ENCODE measurements at places on chromosomes 11 and 22. TPM values are rescaled to one million over a fixed set of nuclear protein-coding genes. Genes with fewer than 3 reads are reported as not detected.
A peak's percentile ranks its signal among the peaks of the same experiment; 100 is the strongest.

- DNase-seq: peak; percentile 40
Measured at GRCh38 chr11:117096201-117096991, 1.8 kb downstream of the SIK3 start.

GRCh38 chr11:83693306-83693992, 407.3 kb upstream of the CCDC90B start:
- DNase-seq: no peak

Gene MMP8
- not detected for polyA plus RNA-seq

GRCh38 chr11:118167253-118167652, 9.2 kb downstream of the SCN2B start:
- DNase-seq: no peak

Gene LRRC56
- polyA plus RNA-seq: 0.72 TPM

Gene RAPSN
- not detected for polyA plus RNA-seq

Gene WNT7B
- not detected for polyA plus RNA-seq

Gene PRAME
- not detected for polyA plus RNA-seq

GRCh38 chr22:39872548-39872947, 21.0 kb downstream of the ENTHD1 start:
- DNase-seq: no peak

DNA sequence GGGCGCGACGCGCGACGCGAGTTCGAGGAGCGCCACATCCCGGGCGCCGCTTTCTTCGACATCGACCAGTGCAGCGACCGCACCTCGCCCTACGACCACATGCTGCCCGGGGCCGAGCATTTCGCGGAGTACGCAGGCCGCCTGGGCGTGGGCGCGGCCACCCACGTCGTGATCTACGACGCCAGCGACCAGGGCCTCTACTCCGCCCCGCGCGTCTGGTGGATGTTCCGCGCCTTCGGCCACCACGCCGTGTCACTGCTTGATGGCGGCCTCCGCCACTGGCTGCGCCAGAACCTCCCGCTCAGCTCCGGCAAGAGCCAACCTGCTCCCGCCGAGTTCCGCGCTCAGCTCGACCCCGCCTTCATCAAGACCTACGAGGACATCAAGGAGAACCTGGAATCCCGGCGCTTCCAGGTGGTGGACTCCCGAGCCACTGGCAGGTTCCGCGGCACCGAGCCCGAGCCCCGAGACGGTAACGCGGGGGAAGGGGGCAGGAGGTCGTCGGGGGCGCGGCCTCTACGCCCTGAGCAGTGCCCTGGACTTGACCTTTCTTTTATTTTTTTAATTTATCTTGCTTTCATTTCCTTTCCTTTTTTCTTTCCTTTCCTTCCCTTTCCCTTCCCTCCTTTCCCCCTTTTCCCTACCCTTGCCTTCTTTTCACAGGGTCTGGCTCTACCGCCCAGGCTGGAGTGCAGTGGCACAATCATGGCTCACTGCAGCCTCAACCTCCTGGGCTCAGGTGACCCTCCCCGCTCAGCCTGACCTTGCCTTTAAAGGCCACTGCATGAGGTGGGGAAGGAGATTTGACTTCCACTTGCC, 5.0 kb downstream of the MPST start:
- no peak for DNase-seq

- no peak for DNase-seq
Measured at GRCh38 chr22:29511126-29511862, 31.3 kb downstream of the NEFH start.

DNA sequence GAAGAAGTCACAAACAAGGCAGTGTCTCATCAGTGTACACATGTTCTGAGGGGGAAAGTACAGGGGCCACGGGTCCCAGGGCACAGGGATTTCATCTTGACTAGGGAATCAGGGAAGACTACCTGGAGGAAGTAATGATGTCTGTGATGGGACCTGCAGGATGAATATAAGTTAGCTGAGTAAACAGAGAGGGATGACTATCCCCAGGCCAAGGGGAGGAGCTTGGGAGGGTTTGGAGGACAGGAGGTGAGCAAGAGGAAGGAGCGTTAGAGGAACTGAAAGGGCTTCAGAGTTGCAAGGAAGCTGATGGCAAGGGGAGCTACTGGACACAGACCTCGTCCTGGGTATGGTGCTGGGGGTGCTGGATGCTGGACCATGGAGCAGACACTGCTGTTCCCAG, 56.4 kb downstream of the TRAF6 start:
- peak; percentile 59 for DNase-seq

GRCh38 chr22:42560781-42561180, 7.0 kb downstream of the SERHL2 start:
- DNase-seq: peak; percentile 34

DNA sequence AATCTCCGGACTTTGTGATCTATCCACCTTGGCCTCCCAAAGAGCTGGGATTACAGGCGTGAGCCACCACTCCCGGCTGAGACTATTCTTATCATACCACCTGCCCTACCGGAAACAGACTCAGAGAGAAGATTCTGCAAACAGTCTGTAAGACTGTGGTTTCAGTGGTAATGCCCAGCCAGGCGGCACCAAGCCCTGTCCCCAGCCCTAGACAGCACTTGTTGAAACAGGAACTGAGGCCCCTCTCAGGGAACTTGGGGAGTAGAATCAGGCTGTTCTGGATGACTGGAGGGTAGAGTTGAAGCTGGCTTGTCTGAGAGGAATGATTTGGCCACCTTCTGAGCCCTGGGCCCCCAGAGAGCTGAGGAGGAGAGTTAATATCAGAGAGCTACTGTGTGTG, 1.3 kb upstream of the INSC start:
- DNase-seq: no peak

Gene RFPL2
- polyA plus RNA-seq: not detected

DNA sequence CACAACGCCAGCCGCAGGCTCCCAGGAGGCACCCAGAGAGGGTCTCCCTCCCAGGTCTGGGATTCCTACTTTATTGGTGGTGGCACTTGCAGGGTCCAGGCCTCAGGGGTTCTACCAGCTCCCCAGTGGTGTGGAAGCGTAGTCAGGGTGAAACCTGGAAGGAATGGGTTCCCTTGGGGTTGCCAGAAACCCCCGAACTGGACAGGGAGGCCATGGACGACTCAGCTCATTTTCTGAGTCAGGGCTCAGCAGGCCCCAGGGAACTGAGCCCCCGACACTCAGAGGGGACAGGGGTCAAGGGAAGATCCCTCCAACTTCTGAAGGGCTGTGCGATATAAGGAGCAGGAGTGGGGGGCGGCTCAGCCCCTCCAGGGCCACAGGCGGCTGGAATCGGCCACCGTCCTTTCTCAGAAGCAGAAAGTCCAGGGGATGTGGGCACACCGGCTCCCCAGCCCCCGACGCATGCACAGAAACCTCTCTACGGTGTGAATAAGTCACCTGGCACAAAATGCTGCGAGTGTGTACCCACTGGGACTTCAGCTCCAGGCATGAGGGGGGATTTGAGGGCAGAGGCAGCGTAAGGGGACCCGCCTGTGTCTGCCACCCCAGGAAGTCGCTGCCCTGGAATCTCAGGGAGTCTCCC, 25.1 kb downstream of the MRGPRG start:
- no peak for DNase-seq

Gene ST14
- not detected for polyA plus RNA-seq

DNA sequence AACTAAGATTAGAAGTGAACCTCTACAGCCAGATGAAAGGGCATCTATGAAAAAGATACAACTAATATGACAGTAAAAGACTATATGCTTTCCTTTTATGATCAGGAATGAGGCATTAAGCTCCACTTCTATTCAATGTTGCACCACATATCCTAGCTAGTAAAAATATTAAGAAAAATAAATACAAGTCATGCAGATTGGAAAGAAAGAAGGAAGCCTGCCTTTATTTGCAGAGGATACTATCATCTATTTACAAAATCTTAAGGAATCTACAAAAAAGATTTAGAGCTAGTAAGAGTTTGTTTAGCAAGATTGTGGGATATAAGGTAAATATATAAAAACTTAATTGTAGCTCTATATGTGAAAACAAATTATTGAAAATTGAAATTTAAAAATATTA, 308.8 kb downstream of the DYNC2H1 start:
- DNase-seq: no peak

Gene ETS1
- polyA plus RNA-seq: 19.9 TPM

DNA sequence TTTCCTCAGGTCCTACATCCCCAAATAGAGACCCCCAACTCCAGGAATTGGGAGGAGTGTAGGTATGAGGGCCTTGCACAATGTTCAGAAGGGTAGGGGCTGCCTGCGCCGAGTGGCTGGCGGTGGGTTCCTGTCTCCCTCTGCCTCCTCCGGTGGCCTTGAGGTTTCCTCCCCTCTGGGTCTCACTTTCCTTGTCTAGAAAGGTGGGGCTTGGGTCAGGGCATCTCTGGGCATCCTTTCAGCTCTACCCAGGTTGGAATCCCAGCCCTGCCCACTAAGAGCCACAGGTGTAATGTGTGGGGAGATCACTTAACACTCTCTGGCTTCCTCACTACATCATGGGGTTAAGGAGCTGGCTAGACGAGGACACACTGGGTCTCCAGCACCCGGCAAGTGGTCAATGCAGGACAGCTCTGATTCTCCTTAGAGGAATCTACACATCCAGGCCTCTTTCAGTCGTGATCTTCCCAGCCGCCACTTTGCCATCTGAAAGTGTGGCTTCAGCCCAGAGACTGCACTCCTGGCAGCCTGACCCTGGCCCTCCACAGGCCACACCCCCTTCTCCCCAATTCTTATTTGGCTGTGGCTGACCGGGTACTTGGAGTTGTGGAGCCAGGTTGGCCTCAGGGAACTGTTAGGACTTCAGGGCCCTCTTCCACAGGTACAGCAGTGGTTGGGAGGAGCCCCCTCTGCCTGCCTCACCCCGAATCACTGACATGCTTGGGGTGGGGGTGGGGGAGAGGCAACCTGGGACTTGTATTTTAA, 22.1 kb downstream of the PRDM11 start:
- DNase-seq: no peak

DNA sequence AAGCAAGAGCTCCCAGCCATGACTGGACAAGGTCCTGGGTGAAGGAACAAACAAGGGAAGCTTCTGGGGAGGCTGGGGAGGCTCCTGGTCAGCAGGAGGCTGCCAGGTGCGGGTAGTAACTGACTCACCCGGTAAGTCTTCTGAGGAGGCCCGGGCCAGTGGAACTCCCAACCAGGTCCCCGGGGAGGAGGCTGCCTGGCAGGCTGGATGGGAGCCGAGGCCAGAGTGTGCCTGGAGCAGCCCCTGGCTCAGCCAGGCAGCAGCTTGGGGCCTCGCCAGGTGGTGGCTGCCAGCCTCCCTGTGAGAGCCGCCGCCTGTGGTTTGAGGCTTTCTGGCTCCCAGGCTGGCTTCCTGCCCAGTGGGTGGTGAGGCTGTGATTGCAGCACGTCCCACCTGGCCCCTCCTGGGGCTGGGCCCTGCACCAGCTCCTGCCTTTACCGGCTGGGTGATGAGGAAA, 46.2 kb downstream of the IGF2 start:
- DNase-seq: peak; percentile 77

Gene XKR3
- not detected for polyA plus RNA-seq

GRCh38 chr11:125281831-125282595, 117.5 kb downstream of the PKNOX2 start:
- peak; percentile 54 for DNase-seq

- DNase-seq: no peak
Measured at GRCh38 chr11:20043992-20044391, 116.3 kb downstream of the DBX1 start.

Gene SLC37A4
- polyA plus RNA-seq: 7.9 TPM

Gene FAM83F
- polyA plus RNA-seq: not detected

DNA sequence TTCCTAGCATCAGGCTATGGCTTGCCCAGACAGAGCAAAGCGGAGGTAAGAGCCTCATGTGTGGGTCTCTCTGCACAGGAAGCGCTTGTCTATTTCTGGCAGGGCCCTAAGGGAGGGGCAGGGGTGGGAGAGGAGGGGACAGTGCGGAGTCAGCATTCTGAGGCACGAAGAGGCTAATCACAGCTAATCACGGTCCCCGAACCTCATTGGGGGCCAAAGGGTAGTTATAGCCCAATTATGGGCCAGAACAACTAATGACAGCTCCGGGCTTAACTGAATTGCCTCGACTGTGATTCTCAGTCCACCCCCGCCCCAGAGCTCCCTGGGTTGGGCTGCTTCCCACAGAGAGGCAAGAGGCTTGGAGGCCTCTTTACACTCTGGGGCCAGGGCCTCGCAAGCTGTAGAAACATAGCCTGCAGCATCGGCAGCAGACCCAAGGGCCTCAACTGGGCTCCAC, 72.7 kb upstream of the PRDM11 start:
- DNase-seq: no peak
